ENCODE measurements at places on chromosomes 1 and 21.

GRCh38 chr1:229759037-229759435 is 133.0 kb downstream of the URB2 start:
- no peak for DNase-seq

DNA sequence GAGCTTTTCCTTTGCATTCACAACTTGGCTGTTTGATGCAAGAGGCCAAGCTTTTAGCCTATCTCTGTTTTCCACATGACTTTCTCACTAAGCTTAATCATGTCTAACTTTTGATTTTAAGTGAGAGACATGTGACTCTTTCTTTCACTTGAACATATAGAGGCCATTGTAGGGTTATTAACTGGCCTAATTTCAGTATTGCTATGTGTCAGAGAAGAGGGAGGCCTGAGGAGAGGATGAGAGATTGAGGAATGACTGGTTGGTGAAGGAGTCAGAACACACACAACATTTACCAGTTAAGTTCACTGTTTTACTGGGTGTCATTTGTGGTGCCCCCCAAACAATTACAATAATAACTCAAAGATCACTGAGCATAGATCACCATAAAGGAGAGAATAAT is 193.5 kb downstream of the CYYR1 start:
- no peak for DNase-seq

- no peak for DNase-seq
Observed at GRCh38 chr1:93756657-93757056, 75.0 kb upstream of the BCAR3 start.

DNA sequence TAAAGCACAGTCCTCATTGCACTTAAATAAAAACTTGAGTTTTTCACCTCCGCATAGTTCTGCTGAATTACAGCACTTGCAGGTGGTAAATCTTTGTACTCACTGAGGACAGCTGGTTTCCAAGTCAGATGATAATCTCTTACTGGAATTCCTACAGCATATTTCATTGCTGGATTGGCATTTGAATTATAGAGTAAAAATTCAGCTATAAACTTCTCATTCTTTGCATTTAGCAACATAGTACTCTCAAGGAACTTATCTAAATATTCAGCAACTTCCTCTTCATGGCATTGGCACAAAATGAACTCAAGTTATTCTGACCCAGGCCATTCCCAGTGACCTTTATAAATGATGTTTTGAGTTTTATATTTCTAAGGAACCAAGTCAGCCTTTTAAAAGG is 23.4 kb downstream of the GORAB start:
- DNase-seq: no peak

GRCh38 chr1:161994175-161994668 is 29.4 kb downstream of the OLFML2B start:
- DNase-seq: no peak

DNA sequence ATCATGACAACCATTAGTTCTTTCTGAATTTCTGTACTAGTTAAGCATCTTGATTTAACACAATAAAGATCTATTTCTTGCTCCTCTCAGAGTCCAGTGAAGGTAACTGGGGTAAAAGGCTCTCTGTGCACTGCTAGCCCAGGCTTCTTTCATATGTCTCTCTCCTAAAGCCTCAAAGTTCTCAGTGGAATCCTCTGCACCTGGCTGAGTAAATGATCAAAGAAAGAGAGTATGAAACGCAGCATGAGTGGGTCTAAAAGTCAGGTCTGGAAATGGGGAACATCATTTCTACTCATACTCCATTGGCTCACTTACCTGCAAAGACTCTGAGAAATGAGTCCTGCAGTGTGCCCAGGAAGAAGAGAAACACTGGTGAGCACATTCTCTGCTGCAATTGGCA is 418.5 kb downstream of the PTPRC start:
- DNase-seq: no peak

DNA sequence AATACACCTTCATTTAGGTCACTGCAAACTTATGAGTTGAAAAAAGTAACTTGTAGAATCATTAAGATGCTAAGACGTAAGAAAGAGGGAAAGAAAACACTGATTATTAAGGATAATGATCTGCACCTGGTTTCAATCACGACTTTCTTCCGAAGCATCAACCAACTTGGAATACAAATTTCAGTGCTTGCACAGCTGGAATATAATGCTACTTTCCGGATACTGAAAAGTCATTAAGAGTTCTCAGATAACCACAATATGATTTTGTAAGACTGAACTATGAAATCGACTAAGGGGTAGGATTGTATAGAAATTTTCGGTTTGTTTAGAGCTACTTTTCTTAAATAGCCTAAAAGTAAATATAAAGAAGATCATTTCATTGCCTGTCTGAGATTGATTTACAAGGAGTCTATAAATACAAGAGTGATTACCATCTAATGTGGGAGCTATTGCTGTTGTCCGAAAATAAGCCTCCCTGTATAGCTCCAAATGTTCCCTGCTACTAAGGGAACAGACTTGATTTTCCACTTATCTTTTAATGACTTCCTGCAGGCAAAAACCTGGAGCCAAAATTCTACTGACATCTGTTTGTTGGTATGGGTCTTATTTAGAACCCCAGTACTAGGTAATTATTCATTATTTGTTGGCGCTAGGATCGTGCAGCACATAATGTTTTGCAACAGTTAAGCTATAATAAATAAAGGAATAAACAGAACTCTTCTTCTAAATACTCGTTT is 673.3 kb downstream of the KCNT2 start:
- DNase-seq: no peak

GRCh38 chr1:46812996-46813857 is 14.4 kb downstream of the CYP4B1 start:
- DNase-seq: no peak

DNA sequence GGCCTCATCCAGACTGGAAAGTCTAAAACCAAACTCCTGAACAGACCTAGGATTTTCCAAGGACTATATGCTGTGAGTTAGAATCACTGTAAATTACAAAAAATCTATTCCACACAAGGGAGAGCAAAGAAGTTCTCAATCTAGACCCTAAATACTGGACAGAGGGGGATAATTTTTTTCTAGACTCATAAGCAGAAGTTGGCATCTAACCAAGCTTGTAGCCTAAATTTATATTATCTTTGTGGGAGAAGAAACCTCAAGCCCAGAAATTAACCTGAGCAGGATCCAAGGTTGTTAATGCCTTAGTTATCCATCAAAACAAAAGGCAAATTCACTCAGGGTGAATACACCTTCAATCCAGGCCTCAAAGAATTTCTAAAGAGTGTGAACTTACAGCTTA is 290.2 kb downstream of the SMYD3 start:
- no peak for DNase-seq

DNA sequence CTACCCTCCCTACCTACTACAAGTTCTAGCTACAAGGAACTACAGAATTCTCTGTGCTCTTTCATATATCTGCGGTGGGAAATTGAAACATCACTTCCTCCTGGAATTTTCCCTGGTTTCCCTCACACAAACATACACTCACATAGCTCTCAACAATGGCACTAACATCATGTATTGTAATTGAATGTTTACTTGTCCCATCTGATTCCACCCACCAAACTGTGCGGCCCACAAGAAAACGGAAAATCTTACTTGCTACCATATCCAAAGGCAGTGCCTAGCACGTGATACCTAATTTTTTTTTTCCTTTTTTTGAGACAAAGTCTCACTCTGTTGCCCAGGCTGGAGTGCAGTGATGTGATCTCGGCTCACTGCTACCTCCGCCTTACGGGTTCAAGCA is 33.9 kb downstream of the NDC1 start:
- DNase-seq: no peak

GRCh38 chr1:188372821-188373220 is 1544.1 kb downstream of the PLA2G4A start:
- DNase-seq: no peak

GRCh38 chr1:150780510-150780909 is 14.9 kb upstream of the CTSS start:
- DNase-seq: no peak

GRCh38 chr1:47563201-47563600 is 125.4 kb downstream of the FOXD2 start:
- no peak for DNase-seq

GRCh38 chr1:82880506-82880905 is 1079.8 kb downstream of the ADGRL2 start:
- DNase-seq: no peak

DNA sequence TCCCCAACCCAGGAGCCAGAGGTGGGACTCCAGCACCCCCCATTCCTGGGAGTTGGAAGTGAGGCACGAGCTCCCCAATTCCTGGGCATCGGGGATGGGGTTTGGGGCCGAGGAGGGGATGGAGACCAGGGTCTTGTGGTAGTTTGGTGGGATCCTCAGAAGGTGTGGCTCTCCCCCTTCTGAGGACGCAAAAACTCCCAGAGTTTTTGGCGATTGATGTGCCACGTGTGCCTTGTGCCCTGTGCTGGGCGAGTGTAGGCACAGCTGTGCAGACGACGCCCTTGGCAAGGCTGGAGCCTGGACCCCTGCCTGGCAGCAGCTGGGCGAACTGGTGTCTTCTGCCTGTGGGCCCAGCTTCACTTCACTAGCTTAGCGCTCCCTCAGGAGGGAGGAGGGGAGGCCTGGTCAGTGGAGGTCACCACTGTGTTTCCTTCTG is 2.6 kb downstream of the GUK1 start:
- DNase-seq: no peak

GRCh38 chr1:205791568-205792180 is 16.4 kb upstream of the RAB29 start:
- peak; percentile 53 for DNase-seq

GRCh38 chr1:24553931-24554330 is 2.0 kb upstream of the NCMAP start:
- no peak for DNase-seq

- DNase-seq: no peak
Observed at GRCh38 chr1:223350361-223350908, 13.5 kb downstream of the SUSD4 start.

GRCh38 chr1:1094981-1095380 is 20.9 kb upstream of the RNF223 start:
- no peak for DNase-seq

- no peak for DNase-seq
Observed at GRCh38 chr1:87739704-87740103, 411.0 kb downstream of the LMO4 start.

All from activated T-cell treated with anti-CD3 and anti-CD28 coated beads for 1 hour (primary cell).